ENCODE measurements at places on chromosomes 16 and 17.

DNA sequence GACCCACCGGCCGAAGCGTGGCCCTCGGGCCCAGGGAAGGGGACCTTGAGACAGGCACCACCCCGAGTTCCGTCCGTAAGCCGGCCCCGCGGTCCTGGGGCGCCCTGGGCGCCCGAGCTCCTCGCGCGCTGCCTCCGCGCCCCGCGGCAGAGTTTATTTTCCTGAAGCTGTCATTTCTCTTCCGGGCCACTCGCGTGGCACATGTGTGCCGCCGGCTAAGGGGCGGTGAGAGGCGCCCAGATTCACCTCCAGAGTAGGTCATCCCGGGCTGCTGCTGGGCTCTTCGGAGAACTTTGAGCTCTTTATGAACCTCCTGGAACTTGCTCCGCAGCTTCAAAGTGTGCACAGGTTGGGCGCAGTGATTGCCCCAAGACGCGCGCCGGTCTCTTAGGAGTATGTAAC lies 489 bp downstream of the ZC3H18 start:
- DNase-seq = peak; percentile 11

DNA sequence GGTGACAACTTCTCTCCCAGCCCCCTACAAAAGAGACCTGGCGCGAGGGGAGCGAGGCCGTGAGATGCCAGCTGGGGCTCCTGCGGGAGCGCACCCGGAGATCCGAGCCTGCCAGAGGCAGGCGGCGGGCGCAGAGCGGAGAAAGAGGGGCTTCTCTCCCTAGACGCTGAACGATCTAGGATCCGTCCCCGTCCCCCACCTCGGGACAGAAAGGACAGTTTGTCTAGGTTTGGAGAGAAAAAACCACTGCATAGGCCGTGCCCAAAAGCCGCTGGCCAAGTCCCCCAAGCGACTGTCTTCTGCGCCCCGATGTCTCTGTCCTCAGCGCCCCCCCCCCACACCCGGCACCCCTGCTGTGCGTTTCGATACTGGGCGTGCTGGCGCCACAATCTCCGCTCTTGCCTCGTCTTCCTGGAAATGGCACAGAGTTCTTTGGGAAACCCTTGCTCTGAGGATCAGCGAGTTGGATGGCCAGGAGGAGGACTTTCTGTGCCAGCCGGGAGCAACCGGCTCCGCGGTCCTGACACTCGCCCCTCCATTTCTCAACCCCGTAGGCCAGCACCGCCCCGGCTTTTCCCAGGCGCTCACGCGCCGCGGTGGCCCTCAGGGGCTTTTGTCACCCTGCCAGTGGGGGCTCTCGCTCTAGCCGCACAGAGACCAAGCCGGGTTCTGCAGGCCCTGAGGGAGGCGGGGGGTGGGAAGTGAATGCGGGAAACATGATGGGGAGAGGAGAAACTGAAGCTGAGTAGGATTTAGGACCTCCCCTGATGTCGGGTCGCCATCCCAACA lies 1.0 kb downstream of the SSTR2 start:
- DNase-seq = no peak

GRCh38 chr16:22815863-22816262 lies 1.9 kb downstream of the HS3ST2 start:
- no peak for DNase-seq

DNA sequence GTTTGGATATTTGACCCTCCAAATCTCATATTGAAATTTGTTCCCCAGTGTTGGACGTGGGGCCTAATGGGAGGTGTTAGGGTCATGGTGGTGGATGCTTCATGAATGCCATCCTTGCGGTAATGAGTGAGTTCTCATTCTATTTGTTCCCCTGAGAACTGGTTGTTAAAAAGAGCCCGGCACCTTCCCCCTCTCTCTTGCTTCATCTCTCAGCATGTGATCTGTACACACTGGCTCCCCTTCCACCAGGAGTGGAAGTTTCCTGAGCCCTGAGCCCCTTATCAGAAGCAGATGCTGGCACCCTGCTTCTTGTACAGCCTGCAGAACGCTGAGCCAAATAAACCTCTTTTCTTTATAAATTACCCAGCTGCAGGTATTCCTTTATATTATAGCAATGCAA lies 25.6 kb downstream of the PIK3R6 start:
- DNase-seq = no peak

DNA sequence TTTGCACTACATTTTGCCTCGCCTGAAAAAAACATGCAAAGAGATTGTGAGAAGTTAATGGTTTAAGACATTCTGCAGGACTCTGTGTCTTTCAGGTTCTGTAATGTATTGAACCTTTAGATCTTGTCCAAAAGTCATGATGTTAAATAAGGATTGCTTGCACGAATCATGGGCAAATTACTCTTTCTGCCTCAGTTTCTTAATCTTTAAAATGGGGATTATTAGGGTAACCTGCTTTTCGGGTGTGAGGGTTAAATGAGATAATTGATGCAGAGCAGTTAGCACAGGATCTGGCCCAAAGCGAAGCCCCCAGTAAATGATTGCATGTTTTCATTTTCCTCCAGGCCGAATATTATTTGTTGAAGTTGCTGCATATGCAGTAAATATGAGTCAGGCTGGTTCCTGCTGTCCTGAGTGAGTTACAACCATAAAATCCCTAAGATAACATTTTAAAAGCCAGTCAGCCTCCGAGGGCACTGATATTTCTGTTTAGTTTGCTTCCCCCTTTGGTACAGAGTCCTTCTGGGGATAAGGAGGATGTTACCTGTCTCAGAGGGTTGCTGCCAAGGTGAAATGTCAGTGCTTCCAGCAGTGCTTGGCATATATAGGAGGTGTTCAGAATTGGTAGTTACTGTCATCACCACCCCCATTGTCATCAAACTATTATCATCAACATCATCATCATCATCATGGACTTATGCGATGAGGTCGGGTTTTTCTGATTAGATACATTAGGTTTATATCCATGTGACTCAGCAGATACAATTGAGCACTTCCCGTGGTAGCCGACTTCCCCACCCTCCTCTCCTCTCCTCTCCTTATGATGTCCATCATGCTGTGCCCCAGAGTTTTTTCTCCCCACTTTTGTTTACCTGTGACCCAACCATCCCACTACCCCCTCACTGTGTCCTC lies 20.6 kb upstream of the ARHGAP17 start:
- DNase-seq = peak; percentile 46

DNA sequence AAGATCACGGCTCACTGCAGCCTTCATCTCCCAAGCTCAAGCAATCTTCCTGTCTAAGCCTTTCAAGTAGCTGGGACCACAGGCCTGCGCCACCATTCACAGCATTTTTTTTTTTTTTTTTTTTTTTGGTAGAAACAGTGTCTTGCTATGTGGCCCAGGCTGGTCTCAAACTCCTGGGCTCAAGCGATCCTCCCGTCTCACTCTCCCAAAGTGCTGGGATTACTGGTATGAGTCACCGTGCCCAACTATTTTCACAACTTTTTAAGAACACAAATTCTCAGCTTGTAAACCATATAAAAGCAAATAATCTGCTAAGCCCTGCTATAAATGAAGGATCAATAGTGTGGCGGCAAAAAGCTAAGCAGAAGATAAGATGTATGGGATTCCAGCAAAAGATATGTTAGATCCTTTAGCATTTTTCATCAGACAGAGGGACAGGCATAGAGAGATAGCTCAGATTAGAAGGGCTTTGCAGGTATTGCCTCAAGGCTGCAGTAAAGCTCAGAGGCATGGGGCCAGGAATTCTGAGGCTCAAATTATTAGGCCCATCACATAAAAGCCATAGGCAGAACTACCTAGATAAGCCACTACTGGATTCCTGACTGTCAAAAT lies 55.1 kb downstream of the EMP2 start:
- DNase-seq = no peak

DNA sequence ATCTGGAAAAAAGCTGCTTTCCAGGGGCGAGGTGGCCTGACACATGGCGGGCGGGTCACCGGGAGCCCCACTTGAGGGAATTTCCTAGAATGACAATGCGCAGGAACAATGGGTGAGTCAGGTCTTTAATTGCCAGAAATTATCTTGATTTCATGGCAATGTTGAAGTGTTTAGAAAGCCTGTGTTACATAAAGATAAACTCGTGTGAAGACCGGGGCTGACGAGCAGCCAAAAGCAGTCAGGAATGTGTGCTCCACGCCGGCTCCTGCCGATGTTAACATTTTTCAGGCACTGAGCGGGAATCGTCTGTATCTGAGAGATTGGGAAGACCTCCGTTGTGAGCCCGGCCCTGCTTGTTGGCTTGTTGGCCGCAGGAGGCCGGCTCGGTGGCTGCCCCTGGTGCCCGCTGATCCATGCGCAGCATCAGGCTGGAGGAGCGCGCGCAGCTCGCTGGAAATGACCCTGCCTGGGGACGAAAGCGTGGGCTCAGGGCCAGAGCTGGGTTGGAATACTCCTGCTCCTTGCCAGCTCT lies 353.1 kb downstream of the FOXL1 start:
- DNase-seq = peak; percentile 72

DNA sequence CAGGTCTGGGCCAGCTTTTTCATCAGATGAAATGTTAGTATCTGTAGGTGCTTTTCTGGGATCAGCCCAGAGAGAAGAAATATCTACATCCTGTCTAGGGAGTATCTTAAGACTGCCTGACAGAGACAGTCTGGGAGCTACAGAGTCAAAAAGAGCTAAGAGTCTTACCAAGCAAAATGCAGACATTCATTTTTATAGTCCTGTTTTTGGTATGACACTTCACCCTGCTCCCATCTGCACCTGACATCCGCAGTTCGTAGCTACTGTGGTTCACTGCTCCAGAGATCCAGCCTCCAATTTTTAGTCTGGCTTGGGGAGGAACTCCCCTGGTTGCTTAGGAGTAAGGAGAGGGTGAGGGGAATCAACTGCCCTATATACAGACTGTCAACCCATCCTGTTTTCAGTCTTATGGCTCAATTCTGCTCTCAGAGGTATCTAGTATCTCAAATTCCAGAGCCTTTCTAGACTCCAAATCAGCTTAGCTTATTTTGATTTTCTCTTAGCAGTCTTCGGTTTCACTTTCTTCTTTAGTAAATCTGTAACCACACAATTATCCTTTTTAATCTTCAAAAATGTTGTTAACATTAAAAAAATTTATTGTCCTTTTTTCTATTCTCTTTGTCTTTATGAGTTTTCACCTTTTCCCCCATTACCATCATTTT lies 97.8 kb downstream of the TMEM100 start:
- no peak for DNase-seq

DNA sequence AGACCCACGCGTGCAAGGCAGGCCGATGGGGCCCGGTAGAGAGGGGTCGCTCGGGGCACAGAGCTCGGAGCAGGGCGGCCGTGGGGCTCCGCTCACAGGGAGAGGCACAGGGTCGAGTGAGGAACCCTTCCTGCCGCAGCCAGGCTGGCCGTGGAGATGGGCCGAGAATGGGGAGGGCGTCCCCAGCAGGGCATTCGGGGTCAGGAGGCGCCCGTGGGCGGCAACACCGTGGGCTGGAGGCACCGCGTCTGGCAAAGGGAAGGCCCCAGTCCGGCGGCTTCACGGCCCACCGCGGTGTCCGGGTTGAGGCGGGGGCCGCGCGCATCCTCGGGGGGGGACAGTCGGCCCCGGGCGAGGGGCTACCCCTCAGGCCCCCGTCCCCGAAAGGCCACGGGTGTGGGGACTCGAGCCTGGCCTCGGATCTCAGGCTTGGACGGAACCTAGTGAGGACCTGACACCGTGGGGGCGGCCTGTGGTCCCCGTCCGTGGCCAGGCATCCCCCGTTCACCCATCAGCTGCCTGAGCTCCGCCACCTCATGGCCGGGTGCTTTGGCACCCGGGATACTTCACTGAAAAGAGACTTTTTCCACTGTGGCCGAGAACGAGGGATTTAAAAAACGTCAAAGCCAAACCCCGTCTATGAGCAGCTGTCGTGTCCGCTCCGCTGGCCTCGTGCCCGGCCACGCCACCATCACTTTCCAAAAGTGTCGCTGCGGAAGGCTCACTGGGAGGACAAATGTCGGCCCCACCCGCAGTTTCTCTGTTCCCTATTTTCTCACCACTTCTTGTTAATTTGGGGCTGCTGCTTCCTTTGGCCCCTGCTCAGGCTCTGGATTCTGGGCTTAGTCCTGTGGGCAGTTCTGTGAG lies 73.6 kb downstream of the METRNL start:
- no peak for DNase-seq

DNA sequence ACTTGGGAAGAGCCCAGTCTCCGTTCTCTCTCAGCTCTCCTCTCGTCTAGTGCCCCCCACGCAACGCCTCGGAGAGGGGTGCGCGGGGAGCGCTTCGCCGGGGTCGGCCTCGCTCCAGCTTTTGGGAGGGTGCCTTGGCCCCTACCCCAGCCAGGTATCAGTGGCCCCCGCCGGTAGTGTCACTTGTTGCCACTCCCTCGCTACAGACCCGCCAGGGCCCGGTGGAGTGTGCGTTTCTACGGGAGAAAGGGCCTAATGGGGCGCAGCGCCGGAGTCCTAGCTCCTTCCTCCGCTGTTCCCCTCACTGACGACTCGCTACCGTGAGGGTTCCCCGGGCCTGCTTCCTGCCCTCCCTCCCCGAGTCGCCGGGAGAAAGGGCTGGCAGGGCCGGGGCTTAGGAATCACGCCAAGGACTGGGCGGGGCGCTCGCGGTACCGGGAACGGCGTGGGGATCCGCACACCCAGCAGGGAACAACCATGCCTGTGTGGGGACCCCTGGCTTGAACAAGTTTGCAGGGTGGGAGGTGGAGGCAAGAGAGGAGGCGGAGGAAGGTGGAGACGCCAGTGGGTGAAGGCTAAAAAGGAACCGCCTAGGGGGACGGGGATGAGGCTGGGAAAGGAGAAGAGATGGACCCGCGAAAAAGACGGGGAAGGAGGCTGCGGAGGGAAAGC lies 997 bp upstream of the CDH11 start:
- DNase-seq = peak; percentile 67

GRCh38 chr16:4876646-4877379 lies 29.5 kb downstream of the UBN1 start:
- no peak for DNase-seq

- no peak for DNase-seq
Measured at GRCh38 chr16:26992666-26993349, 73.9 kb upstream of the C16orf82 start.

DNA sequence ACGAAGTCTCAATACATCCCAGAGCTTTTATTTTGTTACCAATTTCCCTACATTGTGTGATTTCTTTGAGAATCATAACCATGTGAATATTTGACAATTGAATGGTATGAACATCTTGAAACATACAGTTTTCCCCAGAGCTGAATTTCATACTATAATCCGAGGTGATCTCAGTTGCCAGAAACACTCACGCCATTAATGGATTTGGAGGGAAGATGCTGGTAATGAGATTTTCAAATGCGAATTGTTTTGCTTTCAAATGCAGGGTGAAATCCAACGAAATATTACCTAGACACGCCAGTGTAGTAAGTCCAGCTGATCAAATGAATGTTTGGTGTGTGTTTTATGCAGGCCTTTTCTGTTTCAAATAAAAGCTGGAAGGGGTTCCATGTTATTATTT lies 277.8 kb upstream of the CDH5 start:
- no peak for DNase-seq

- no peak for DNase-seq
Measured at GRCh38 chr16:24753437-24753836, 24.0 kb downstream of the TNRC6A start.

Data from choroid plexus epithelial cell (primary cell).